Melanocyte of skin (primary cell): ENCODE measurements at places on chromosomes 11 and 22. TPM values are rescaled to one million over a fixed set of nuclear protein-coding genes. Genes with fewer than 3 reads are reported as not detected.

The MYEOV gene
- 0.36 TPM in 1 of 2 replicates, not detected in the other for total RNA-seq

The PLAAT4 gene
- 2.3 and 3.7 TPM in 2 replicates for total RNA-seq

The SLC36A4 gene
- 6.3 and 11.4 TPM in 2 replicates for total RNA-seq

The CENATAC gene
- 18.6 and 21.6 TPM in 2 replicates for total RNA-seq

The PLAAT5 gene
- total RNA-seq, result under 0.01 TPM in 1 of 2 replicates, not detected in the other

The MUC2 gene
- total RNA-seq, result not detected in 2 replicates

The PHF5A gene
- total RNA-seq, result 51.0 and 54.8 TPM in 2 replicates

The SLC22A9 gene
- not detected in 2 replicates for total RNA-seq

The FBXO3 gene
- total RNA-seq, result 22.9 and 34.1 TPM in 2 replicates

The TRIM77 gene
- total RNA-seq, result not detected in 2 replicates

The PNPLA5 gene
- total RNA-seq, result not detected in 2 replicates

The SERHL2 gene
- total RNA-seq, result 2.0 and 4.5 TPM in 2 replicates

The SYT8 gene
- total RNA-seq, result not detected in 2 replicates

The TTC38 gene
- total RNA-seq, result 21.3 and 36.0 TPM in 2 replicates

The MGAT3 gene
- not detected in 2 replicates for total RNA-seq

The ZDHHC13 gene
- total RNA-seq, result 16.5 and 18.9 TPM in 2 replicates

The MYRF gene
- total RNA-seq, result 0.73 and 1.7 TPM in 2 replicates

The BRMS1 gene
- total RNA-seq, result 80.4 and 92.6 TPM in 2 replicates

The FAM180B gene
- total RNA-seq, result 0.15 TPM in 1 of 2 replicates, not detected in the other

The CBY1 gene
- total RNA-seq, result 7.6 and 11.6 TPM in 2 replicates

The KCTD14 gene
- total RNA-seq, result 2.1 and 4.0 TPM in 2 replicates

The APOA4 gene
- not detected in 2 replicates for total RNA-seq

The SLC29A2 gene
- total RNA-seq, result 0.31 and 0.67 TPM in 2 replicates

The CASP5 gene
- total RNA-seq, result not detected in 2 replicates

The DENND6B gene
- 0.67 and 2.2 TPM in 2 replicates for total RNA-seq

The SLCO2B1 gene
- total RNA-seq, result 0.93 and 5.3 TPM in 2 replicates

The NPAS4 gene
- not detected in 2 replicates for total RNA-seq

The C11orf42 gene
- total RNA-seq, result not detected in 2 replicates

The OR6T1 gene
- total RNA-seq, result not detected in 2 replicates

The PLEKHB1 gene
- total RNA-seq, result 3.1 and 4.7 TPM in 2 replicates

The GPHA2 gene
- total RNA-seq, result not detected in 2 replicates

The POU2AF3 gene
- total RNA-seq, result not detected in 2 replicates

The CHID1 gene
- 20.6 and 36.7 TPM in 2 replicates for total RNA-seq

The RAB36 gene
- total RNA-seq, result 5.8 and 11.7 TPM in 2 replicates
